Activated CD4-positive, alpha-beta T cell treated with anti-CD3 and anti-CD28 coated beads for 36 hours (primary cell): ENCODE measurements at places on chromosomes 7 and 10. TPM values are rescaled to one million over a fixed set of nuclear protein-coding genes. Genes with fewer than 3 reads are reported as not detected.

Gene HOXA6
- not detected for total RNA-seq

DNA sequence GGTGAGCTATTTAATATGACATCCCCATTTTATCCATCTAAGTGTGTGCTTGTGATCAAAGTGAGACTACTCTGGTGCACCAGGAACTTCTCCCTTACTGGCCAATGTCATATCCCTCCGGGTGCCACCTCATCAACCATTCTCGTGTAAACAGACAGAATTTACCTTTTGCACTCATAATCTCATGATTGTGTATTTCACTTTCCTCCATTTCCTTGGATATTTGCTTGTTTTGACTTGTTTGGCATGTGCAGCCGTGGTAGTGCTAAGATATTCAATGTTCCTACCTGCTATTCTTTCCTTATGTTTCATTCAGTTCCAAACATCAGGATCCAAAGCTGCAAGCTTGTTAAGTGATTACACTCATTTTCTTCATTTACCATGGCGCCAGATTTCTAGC lies 280.5 kb upstream of the SP8 start:
- no peak overlapping the region for H3K27ac ChIP-seq
- no peak for DNase-seq
- no peaks in the 10 kb centered on the region for H3K36me3 ChIP-seq
- H3K27me3 ChIP-seq, result peaks cover 8% of the 10 kb centered on the region

- no peak overlapping the region for H3K4me3 ChIP-seq
- H3K36me3 ChIP-seq, result peaks cover 6% of the 10 kb centered on the region
- H3K27me3 ChIP-seq, result no peaks in the 10 kb centered on the region
- no peak overlapping the region for H3K27ac ChIP-seq
- no peak for DNase-seq
- H3K4me1 ChIP-seq, result peaks cover 8% of the 10 kb centered on the region
These were observed 13.4 kb upstream of the HNRNPH3 start for GRCh38 chr10:68318331-68319059.

- H3K4me3 ChIP-seq, result no peak overlapping the region
- H3K36me3 ChIP-seq, result no peaks in the 10 kb centered on the region
- no peaks in the 10 kb centered on the region for H3K4me1 ChIP-seq
- H3K27ac ChIP-seq, result no peak overlapping the region
- no peaks in the 10 kb centered on the region for H3K27me3 ChIP-seq
These were observed 43.7 kb downstream of the UNC5B start for GRCh38 chr10:71255808-71256660.

DNA sequence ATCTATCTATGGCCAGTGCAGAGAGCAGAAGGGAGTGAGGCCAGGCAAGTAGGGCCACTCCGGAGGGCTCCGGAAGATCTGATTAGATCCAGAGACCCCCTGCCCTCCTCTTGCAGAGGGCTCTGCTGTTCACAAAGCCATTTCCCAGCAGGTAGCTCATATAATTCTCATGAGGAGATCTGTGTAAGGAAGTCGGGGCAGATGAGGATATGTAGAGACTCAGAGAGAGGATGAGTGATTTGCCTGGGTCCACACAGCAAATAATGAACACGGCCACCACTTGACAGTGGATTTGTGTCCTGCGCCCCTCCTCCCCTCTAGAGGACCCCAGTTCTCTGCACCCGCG lies 2.6 kb downstream of the MUC12 start:
- no peak overlapping the region for H3K27ac ChIP-seq
- H3K4me1 ChIP-seq, result peaks cover 3% of the 10 kb centered on the region
- peaks cover 31% of the 10 kb centered on the region for H3K27me3 ChIP-seq
- H3K36me3 ChIP-seq, result peaks cover 2% of the 10 kb centered on the region

GRCh38 chr7:117993377-117994003 lies 120.2 kb upstream of the CTTNBP2 start:
- H3K27ac ChIP-seq, result no peak overlapping the region
- no peak overlapping the region for H3K4me3 ChIP-seq
- no peaks in the 10 kb centered on the region for H3K36me3 ChIP-seq
- H3K4me1 ChIP-seq, result no peaks in the 10 kb centered on the region
- DNase-seq, result peak; percentile 25

DNA sequence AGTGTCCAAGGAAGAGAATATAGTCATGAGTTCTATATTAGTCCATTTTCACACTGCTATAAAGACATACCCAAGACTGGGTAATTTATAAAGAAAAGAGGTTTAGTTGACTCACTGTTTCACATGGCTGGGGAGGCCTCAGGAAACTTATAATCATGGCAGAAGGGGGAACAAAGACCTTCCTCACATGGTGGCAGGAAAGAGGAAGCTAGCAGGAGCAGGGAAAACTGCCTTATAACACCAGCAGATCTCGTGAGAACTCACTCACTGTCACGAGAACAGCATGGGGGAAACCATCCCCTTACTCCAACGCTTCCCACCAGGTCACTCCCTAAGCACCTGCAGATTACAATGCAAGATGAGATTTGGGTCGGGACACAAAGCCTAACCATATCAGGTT lies 139.0 kb upstream of the ZNF438 start:
- DNase-seq, result no peak
- H3K36me3 ChIP-seq, result peaks cover 4% of the 10 kb centered on the region
- peaks cover 10% of the 10 kb centered on the region for H3K4me1 ChIP-seq
- no peak overlapping the region for H3K27ac ChIP-seq
